Activated naive CD8-positive, alpha-beta T cell treated with anti-CD3 and anti-CD28 coated beads, Interleukin-2, amount 10 ng/mL, durations not matched to agents 7 days and 5 days (primary cell): ENCODE measurements at places on chromosomes 1 and 21. TPM values are rescaled to one million over a fixed set of nuclear protein-coding genes. Genes with fewer than 3 reads are reported as not detected.
A peak's percentile ranks its signal among the peaks of the same experiment; 100 is the strongest.

DNA sequence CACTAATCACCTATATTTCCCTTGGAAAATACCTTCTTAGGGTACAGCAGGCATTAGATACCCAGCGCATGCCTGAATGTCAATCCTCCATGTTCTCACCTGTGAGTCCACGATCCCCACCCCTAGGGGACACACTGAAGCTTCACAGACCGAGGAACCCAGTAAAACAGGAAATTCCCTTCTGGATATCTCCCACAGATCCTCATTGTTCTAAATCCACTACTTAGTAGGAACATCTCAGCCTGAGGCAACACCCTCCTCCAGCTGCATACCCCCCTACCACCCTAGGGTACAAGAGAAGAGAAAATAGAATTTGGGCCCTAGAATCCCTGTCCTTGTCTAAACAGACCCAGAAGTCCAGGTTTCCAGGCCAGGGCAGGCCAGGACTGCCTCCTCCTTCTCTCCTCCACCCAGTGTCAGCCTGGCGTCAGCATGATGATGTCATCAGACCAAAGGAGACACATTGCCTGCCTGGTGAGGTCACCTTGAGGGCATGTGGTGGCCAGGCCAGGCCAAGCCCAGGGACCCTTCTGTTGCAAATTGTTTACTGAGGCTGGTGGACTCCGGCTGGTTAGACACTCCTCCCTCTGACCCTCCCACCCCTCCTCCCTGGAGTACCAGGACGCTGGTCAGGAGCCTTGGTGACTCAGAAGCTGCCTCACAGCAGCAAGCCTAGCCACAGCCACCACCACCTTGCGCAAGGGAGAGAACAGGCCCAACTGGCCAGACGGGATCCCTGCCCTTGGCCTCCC is 6.2 kb downstream of the NECTIN4 start:
- no peak overlapping the region for H3K4me3 ChIP-seq
- no peak overlapping the region for H3K27ac ChIP-seq
- H3K36me3 ChIP-seq = no peaks in the 10 kb centered on the region
- H3K4me1 ChIP-seq = peaks cover 7% of the 10 kb centered on the region

GRCh38 chr21:34526618-34527290 is 14.7 kb upstream of the KCNE1 start:
- no peak overlapping the region for H3K27ac ChIP-seq
- DNase-seq = no peak
- no peaks in the 10 kb centered on the region for H3K36me3 ChIP-seq
- H3K27me3 ChIP-seq = no peaks in the 10 kb centered on the region
- peak overlapping the region; percentile 36 for H3K4me3 ChIP-seq
- peaks cover 5% of the 10 kb centered on the region for H3K4me1 ChIP-seq

DNA sequence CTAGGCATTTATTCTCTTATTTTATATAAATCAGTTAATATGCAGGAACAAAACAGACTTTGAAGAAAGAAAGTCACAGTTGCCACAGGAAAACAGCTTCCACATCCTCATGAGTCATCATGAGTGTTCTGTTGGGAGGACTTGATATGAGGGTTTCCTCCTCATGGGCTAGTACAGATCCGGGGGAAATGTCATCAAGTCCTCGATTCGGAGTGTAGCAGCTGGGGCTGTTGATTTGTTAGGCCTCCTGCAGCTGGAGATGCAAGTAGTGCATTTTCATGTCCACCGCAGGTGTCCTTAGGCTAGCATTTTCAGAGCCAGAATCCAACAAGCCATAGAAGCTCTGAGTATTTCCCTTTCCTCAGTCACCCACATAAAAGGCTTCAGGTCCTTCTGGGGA is 36.7 kb downstream of the ADAM30 start:
- H3K4me1 ChIP-seq = peaks cover 21% of the 10 kb centered on the region
- peak overlapping the region; percentile 74 for H3K27ac ChIP-seq
- peak overlapping the region; percentile 32 for H3K4me3 ChIP-seq
- peak; percentile 33 for DNase-seq
- peaks cover 29% of the 10 kb centered on the region for H3K27me3 ChIP-seq

DNA sequence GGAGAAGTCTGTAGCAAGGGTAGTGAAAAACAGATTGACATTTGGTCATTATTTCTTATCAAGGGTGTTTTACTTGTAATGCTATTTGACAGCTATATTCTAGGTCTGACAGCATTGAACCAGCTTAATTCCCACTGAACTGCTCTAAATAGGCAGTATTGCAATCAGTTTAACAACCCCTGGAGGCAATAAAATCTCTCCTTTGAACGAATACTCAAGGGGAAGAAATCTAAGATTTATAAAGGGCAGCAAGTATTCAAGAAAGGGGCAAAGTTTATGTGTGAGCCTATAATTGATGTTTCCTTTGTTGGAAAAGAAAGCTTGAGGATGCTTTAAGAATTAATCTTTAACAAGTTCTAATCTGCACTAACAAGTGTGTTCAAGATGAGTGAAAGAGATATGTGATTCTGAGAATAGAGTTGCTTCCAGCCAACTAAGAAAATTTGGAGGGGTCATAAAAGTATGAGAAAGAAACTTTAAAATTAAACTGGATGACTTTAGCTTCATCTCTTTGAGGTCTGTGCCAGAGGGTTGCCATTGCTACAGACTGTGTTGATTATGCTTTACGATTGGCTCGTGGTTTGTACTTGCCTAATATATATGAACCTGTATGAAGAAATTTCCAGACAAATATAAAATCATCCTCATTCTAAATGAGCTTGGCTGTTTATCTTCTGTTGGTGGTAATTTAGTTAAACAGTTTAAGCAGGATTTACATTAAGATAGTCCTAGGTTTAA is 72.5 kb downstream of the ZNF326 start:
- H3K27me3 ChIP-seq = peaks cover 6% of the 10 kb centered on the region
- H3K4me1 ChIP-seq = no peaks in the 10 kb centered on the region
- H3K4me3 ChIP-seq = no peak overlapping the region
- H3K27ac ChIP-seq = no peak overlapping the region

- no peak overlapping the region for H3K27ac ChIP-seq
- no peaks in the 10 kb centered on the region for H3K4me1 ChIP-seq
- no peak for DNase-seq
- no peak overlapping the region for H3K4me3 ChIP-seq
- no peaks in the 10 kb centered on the region for H3K36me3 ChIP-seq
- H3K27me3 ChIP-seq = no peaks in the 10 kb centered on the region
Measured at GRCh38 chr1:176926330-176927086, 238.0 kb downstream of the ASTN1 start.

GRCh38 chr1:173504268-173504667 is 27.1 kb downstream of the PRDX6 start:
- no peaks in the 10 kb centered on the region for H3K4me1 ChIP-seq
- H3K36me3 ChIP-seq = no peaks in the 10 kb centered on the region
- no peak overlapping the region for H3K27ac ChIP-seq

GRCh38 chr1:56833088-56833487 is 13.9 kb upstream of the FYB2 start:
- H3K27me3 ChIP-seq = no peaks in the 10 kb centered on the region
- H3K36me3 ChIP-seq = no peaks in the 10 kb centered on the region
- H3K27ac ChIP-seq = no peak overlapping the region
- peaks cover 3% of the 10 kb centered on the region for H3K4me1 ChIP-seq
- DNase-seq = no peak

DNA sequence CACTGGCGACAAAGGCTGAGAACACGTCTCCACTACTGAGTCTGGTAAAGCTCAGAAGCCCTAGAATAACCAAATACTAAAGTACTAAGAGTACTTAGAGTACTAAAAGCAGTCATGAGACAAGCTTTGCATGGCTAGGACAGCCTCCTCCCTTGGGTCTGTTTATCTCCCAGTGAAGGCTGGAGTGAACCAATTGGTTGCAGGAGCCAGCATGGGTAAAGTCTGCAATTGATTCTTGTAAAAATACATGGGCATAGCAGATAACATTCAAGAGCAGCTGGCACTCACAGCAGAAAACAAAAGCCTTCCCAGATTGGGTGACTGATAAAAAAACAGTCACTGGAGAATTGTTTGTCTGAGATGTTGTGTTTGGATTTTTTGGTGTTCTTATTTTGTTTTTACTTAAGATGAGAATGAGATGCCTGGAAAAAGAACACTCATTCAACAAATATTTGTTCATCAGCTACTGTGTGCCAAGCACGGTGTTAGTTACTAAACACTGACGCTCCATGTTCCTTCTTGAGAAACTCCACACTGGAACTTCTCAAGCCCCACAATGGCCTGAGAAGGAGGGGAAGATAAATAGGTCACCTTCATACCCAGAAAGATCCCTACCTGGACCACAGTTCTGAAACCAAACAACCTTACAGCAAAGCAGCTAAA is 3.7 kb downstream of the IRF6 start:
- no peak for DNase-seq
- peaks cover 7% of the 10 kb centered on the region for H3K4me1 ChIP-seq
- no peak overlapping the region for H3K27ac ChIP-seq
- H3K27me3 ChIP-seq = no peaks in the 10 kb centered on the region

GRCh38 chr1:41521766-41522165 is 37.3 kb upstream of the EDN2 start:
- H3K27me3 ChIP-seq = no peaks in the 10 kb centered on the region
- H3K36me3 ChIP-seq = peaks cover 3% of the 10 kb centered on the region
- DNase-seq = no peak
- no peak overlapping the region for H3K4me3 ChIP-seq
- peaks cover 5% of the 10 kb centered on the region for H3K4me1 ChIP-seq

- H3K4me1 ChIP-seq = no peaks in the 10 kb centered on the region
- H3K27me3 ChIP-seq = no peaks in the 10 kb centered on the region
- H3K36me3 ChIP-seq = no peaks in the 10 kb centered on the region
- no peak for DNase-seq
Measured at GRCh38 chr1:247824023-247824422, at the start of gene OR14A16. TSS of gene OR14A16 (minus strand) at chr1:247824119. CDS start at chr1:247815729, 8,390 bp downstream.

DNA sequence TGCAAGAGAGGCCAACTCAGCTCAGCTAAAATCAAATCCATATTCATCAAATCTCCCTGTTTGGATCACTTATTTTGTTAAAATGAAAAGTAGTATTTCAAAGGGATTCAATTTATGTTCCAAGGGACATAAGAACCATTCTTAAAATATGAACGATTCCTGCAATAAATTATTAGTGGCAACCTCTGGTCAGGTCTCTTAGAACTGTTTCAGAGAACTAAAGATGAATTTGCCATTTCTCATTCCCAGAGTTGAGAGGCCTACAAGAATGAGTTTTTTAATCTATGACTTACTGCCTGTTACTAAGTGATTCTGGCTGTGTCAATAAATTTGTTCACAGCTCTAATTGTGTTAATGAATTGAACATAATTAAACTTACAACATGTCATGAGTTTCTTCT is 268.5 kb downstream of the SPATA17 start:
- H3K36me3 ChIP-seq = no peaks in the 10 kb centered on the region
- no peak for DNase-seq
- H3K4me3 ChIP-seq = no peak overlapping the region

DNA sequence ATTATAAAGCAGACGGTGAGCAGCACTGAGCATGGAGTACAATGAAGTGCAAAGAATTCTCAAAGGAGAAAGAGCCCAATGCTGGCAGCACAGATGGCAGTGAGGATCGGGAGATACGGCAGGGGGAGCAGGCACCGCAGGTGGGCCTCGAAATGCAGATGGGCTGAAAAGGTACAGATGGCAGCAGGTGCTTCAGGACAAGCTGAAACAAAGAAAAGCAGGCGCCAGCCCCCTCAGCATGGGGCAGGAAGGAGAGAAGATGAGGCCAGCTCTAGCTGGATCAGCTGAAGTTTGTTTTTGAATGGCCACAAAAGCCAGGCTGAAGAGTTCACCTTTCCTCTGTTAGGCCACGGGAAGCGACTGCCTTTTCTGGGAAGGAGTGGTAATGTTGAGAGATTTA is 7.7 kb downstream of the CFAP298 start:
- H3K4me1 ChIP-seq = peaks cover 4% of the 10 kb centered on the region
- no peaks in the 10 kb centered on the region for H3K27me3 ChIP-seq
- no peak for DNase-seq
- H3K36me3 ChIP-seq = peaks cover 25% of the 10 kb centered on the region
- no peak overlapping the region for H3K27ac ChIP-seq
- H3K4me3 ChIP-seq = no peak overlapping the region

DNA sequence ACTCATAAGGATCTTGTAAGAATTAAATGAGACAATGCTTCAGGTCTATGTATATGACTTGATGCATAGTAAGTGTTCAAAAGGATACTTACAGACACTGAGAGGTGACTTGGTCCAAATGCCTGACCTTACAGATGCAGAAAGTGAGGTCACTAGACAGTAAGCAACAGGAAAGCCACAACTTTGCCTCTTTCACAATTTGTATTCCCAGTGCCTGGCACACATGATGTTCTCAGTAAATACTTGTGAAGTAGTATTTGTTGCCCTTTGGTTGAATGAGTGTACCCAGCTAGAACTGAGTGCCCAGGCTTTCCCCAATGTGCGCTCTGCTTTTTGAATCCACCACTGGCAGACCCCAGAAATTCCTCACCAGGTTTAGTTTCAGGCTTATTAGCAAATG is 105.1 kb downstream of the BEND5 start:
- H3K4me1 ChIP-seq = no peaks in the 10 kb centered on the region
- H3K36me3 ChIP-seq = no peaks in the 10 kb centered on the region
- DNase-seq = no peak
- no peak overlapping the region for H3K4me3 ChIP-seq

Gene TLCD4
- total RNA-seq = 0.03 TPM

Gene NES
- total RNA-seq = not detected

Gene OLIG1
- total RNA-seq = not detected

Gene HTR1D
- not detected for total RNA-seq

Gene CDKN2C
- total RNA-seq = 62.9 TPM

Gene USH2A
- not detected for total RNA-seq

Gene SAMD11
- total RNA-seq = 0.22 TPM

Gene MTMR11
- 1.8 TPM for total RNA-seq

Gene CYP4Z1
- total RNA-seq = not detected
